Activated CD4-positive, alpha-beta T cell treated with anti-CD3 and anti-CD28 coated beads, Interleukin-2, amount 50 U/mL, for 4 hours (primary cell): ENCODE measurements at places on chromosomes 1 and 21.

GRCh38 chr1:167723707-167724323, 2.0 kb downstream of the MPZL1 start:
- no peak for DNase-seq

- no peak for DNase-seq
Observed at GRCh38 chr1:153831026-153831425, 55.8 kb downstream of the SLC27A3 start.

GRCh38 chr1:162389021-162389818, 7.7 kb downstream of the C1orf226 start:
- no peak for DNase-seq

- DNase-seq: no peak
Observed at GRCh38 chr1:88043834-88044233, 640.2 kb upstream of the PKN2 start.

DNA sequence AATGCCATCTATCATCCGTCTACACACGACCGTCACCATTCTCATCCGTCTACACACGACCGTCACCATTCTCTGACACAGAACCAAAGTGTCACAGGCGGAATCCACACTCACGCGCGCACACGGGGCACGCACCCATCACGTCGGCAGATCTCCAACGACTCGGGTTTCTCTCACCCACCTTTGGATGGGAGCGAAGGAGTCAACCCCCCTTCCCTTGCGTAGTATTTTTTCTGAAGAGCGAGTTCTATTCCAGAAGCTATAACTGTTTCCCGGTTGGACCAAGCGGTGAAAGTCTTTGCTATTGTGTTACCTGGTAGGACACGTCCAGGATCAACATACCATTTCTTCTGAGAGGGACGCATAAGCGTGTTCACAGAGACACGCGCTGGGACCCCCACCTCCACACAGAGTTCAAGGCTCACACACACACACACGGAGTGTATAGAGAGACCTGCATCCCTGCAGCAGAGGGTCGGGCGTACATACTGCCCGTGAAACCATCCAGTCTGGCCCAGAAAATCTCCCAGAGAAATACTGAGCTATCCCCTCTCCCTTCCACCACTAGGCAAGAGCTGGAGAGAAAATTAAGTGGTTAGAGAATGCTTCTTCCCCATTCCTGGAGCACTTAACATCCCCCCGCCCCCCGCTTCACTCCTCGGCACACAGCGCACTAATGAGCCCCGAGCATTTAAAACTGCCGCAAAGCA, 741 bp downstream of the DUSP10 start:
- DNase-seq: no peak

DNA sequence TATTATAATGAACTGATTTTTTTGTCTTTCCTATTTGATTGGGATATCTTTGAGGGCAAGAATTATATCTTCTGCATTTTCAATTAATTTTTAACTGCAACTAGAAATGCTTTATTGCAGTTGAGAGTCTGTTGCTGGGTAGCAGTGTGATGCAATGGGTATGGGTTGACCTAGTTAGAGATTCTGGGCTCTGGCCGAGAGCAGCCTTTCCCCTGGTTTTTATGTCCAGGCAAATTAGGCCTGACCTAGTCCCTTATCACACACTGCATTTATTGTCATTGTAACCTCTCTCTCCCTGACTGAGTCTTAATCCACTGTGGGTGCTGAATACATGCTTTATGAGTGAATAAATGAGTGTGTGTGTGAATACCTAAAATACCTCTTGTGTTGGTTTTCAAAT, 206.4 kb upstream of the PTGFR start:
- no peak for DNase-seq

GRCh38 chr1:114033961-114034360, 54.7 kb downstream of the OLFML3 start:
- DNase-seq: no peak

DNA sequence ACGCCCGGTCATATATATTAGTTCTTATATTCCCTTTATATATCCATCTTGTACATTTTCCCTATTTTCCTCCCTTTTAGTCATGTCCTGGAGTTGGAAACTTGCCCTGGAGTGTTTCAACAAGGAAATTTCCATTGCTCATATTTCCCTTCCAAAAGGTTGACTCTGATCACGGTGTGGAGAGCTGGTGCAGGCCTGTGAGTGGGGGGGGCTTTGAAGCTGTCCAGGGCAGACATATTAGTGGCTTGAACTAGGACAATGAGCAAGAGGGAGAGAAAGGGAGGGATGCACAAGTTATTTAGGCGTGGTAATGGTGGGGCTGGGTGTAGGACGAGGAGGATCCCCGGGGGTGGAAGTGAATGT, 30.4 kb upstream of the TMEM61 start:
- DNase-seq: no peak

GRCh38 chr1:24850328-24850920, 79.7 kb downstream of the RUNX3 start:
- no peak for DNase-seq

DNA sequence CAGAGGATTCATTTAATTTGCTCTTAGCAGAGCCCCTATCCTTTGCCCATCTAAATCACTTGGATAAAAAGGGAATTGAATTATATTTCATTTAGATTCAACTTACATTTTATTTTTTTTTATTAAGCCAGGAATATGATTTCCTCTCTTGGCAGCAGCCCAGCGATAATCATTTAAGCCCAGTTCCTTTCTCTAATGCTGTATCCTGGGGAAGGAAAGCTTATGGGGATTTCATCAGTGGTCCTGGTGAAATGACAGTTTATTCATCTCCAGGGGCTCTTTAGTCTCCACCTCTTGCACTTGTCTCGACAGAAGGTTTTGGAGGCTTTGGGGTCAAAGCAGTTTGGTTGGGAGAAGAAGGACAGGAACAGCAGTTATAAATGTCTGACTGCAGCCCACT, 50.4 kb upstream of the LRRC8D start:
- no peak for DNase-seq

GRCh38 chr1:65527190-65527589, 106.7 kb downstream of the LEPR start:
- DNase-seq: no peak

DNA sequence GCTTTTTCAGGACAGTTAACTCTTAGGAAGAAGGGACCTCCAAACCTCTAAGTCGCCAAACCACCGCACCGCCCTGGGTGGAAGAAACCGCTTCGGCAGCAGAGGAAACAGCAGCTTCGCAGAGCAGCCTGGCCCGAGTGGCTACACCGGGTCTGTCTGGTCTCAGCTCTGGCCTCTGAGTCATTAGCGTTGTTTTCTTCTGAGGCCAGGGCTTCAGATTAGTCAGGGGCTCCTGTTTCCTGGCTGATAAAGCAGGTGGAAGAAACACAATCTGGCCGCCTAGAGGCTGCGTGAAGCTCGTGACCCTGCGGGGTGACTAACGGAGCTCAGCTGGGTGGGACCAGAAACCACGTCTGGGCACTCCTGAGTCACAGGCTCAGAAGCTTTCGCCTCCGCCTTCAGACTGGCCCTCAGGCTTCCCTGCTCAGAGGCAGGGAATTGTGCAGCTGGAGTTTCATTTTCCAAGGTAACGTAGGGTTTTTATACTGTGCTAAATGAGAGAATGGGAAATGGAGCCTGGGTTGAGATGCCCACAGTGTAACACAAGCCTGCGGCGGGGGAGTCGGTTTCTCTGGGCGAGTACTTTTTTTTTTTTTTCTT, 44.9 kb downstream of the CHAF1B start:
- DNase-seq: peak; percentile 54

DNA sequence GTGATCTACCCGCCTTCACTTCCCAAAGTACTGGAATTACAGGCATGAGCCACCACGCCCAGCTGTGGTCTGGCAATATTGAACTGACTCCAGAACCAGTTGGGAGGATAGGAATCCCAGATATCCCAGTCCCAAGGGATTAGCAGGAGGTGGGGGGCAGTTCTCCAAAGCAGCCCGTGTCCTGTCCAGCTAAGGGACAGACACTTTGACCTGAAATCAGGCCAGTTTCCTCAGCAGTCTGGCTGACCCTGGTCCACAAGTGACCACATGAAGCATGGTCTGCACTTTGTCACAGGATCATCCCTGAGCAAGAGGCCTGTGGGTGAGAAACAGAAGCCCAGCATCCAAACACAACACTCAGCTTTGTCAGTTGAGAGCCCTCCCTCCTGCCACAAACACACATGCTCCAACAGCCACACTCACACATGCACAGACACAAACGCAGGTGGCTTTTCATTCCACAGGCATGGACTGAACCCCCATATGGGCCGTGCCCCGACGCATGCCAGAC, 2.7 kb upstream of the FDPS start:
- DNase-seq: no peak
